HCT116 (cell line): ENCODE measurements at places on chromosomes 2 and 18.

DNA sequence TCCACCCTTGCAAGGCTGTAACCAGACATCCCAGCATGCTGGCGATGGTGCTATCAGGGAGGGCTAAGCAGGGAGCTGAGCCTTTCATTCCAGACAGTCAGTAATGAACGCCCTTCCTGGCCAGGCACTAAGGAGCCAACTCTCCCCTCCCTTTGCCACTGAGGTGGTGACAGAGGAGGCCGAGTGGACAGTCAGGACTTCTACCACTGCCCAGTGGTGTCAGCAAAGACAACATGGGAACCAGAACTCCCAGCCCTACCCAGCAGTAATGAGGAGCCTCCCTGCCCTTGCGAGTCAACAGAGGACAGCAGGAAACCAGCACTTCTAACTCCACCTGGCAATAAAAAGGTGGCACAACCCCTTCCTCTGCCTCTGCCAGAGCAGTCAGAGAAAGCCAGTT lies 68.6 kb downstream of the ZAP70 start:
- no peak for DNase-seq

GRCh38 chr18:56112984-56113383 lies 525.0 kb upstream of the TCF4 start:
- no peak for DNase-seq

DNA sequence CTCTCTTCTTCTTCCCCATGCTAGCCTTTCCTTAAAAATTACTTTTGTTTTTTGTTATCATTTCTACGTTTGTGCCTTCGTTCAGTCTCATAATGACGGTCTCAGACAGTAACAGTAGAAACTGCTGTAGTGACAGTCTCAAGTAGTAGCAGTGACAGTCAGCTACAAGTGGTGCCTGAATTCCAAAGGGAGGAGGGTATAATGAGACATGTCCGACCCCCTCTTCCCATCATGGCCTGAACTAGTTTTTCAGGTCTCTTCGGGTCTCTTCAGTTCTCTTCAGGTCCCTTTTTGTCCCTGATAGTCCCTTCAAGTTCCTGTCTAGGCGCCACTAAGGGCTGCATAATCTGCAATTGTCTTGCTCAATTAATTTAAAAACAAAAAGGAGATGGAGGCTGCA lies 12.6 kb downstream of the TMEM131 start:
- no peak for DNase-seq

- no peak for DNase-seq
These were observed 34.5 kb downstream of the EMILIN2 start for GRCh38 chr18:2881088-2881839.

- DNase-seq, result no peak
These were observed 481.9 kb downstream of the TMX3 start for GRCh38 chr18:68233018-68233417.

DNA sequence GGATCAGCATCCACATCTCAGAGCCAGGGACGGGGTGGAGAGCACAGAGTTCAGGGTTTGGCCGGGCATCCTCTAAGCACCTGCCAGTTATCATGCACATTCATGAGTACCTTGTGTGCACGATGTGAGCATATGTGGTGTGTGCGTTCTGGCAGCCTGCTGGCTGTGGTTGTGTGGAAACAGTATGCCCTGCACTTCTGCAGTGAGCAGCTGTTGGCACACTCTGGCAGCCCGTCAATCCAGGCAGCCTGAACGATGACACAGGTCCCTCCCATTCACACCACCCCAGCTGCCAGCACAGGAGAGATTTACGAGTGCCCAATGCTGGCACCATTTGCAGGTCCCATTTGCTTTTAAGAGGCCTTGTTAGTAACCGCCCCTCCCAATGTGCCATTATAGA lies 74.2 kb downstream of the CD8B2 start:
- DNase-seq, result no peak

- no peak for DNase-seq
These were observed 9.0 kb upstream of the IMPACT start for GRCh38 chr18:24417480-24417879.

DNA sequence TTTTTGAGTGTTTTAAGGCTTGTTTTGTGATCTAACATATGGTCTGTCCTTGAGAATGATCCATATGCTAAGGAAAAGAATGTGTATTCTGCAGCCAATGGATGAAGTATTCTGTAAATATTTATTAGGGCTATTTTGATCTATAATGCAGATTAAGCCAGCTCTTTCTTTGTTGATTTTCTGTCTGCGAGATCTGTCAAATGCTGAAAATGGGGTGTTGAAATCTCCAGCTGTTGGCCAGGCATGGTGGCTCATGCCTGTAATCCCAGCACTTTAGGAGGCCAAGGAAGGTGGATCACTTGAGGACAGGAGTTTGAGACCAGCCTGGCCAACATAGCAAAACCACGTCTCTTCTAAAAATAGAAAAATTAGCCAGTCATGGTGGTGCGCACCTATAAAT lies 132.7 kb downstream of the DIS3L2 start:
- DNase-seq, result no peak

DNA sequence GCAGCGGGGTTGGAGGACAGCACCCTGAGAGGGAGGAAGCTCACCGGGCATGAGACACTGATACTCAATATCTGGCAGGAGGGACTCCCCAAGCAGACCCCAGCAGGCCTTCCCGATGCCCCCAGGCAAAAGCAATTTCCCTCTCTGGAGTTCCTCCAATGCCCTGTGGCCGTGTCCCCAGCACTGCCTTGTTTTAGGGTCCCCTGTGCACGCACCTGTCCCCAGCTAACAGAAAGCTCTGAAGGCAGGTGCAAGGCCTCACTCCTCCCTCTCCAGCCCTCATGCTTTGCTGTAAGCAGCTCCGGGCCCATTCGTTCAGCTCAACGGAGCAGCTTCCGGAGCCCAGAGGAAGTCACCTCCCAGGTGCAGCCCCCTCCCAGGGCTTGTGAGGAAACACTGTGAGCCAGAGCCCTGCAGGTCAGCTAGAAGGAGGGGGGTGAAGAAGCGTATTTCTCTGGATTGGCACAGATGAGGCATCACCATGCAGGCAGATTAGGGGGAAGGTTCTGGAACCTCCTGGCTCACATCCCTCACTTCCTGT lies 50.3 kb upstream of the ID2 start:
- DNase-seq, result no peak
